ENCODE measurements at places on chromosomes 7 and 10. TPM values are rescaled to one million over a fixed set of nuclear protein-coding genes. Genes with fewer than 3 reads are reported as not detected.

The PPP1R17 gene
- not detected for polyA plus RNA-seq

The CYP2W1 gene
- 0.84 TPM for polyA plus RNA-seq

The CPXM2 gene
- 1.6 TPM for polyA plus RNA-seq

- no peak overlapping the region for H3K4me3 ChIP-seq
- H3K27me3 ChIP-seq, result no peaks in the 10 kb centered on the region
- H3K36me3 ChIP-seq, result no peaks in the 10 kb centered on the region
- no peak overlapping the region for H3K27ac ChIP-seq
- no peaks in the 10 kb centered on the region for H3K4me1 ChIP-seq
Measured at GRCh38 chr7:81256991-81257390, 338.1 kb upstream of the SEMA3C start.

GRCh38 chr10:47254611-47255010 lies 45.4 kb upstream of the GDF10 start:
- no peaks in the 10 kb centered on the region for H3K36me3 ChIP-seq
- H3K27me3 ChIP-seq, result peaks cover 10% of the 10 kb centered on the region
- DNase-seq, result no peak
- no peak overlapping the region for H3K27ac ChIP-seq
- peaks cover 18% of the 10 kb centered on the region for H3K4me1 ChIP-seq

DNA sequence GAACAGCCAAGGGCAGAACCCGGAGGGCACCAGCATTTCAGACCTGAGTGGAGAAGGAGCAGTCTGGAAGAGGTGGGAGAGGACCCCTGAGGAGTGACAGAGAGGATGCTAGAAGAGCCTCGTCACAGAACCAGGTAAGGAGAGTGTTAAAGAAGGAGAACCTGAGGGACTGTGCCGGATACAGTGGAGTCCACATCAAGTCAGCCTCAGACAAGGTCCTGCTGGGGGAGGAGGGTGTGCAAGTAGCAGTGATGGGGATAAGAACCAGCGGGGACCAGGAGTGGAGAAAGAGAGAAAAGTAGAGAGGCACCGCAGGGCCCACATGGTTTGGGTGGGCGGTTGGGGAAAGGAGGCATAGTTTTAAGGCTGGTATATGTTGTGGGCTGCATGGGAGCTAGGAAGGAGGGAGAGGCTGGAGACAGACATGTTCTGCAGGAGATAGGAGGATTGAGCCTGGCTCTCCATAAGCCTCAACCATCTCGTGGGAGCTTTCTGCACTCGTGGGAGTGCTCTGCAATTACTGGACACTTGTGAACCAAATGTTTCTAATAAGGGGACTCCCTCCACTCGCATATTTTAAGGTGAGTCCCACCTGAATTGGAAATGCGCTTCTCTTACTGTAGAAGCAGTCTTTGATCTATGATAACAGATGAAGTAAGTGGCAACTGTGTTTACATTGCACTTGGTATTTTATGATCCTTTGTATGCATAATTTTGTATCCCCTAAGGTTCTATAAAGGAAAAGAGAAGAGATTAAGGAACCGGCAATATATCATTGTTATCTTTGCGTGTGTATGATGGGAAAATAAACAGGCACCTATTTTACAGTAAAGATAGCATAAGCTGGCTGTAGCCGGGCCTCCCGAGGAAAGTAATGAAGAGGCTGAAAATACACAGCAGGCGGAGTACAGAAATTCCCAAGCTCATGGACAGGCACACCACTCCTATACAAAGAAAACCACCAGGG lies 154.8 kb downstream of the ADAM12 start:
- H3K4me1 ChIP-seq, result peaks cover 23% of the 10 kb centered on the region
- H3K27ac ChIP-seq, result no peak overlapping the region
- no peak for DNase-seq
- H3K27me3 ChIP-seq, result no peaks in the 10 kb centered on the region

DNA sequence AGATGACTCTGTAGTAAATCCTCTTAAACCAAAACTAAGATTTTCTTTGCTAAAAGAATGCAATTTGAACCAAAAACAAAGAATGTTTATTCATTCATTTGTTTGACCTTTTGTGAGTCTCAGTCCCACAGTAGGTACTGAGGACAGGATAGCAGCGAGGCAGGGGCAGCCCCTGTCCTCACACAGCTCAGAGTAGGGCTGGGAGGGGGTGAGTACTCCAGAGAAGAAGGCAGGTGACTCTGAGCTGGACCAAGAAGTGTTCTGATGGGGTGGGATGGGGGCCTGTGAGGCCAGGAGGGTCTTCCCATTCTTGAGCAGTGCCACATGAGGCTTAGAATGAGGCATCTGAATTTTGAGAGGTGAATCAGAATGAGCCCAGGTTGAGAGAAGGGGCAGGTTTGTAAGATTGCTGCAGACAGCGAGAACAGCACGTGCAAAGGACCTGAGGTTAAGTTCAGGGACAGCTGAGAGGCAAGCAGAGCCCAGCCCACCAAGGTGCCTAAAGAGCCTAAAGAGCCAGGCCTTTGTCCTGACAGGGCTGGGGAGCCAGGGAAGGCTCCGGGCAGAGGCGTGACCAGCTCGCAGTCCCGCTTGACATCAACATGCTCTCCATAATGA lies 56.9 kb upstream of the CHST15 start:
- no peak overlapping the region for H3K4me3 ChIP-seq
- H3K36me3 ChIP-seq, result no peaks in the 10 kb centered on the region
- H3K4me1 ChIP-seq, result peaks cover 55% of the 10 kb centered on the region
- H3K27ac ChIP-seq, result peak overlapping the region; percentile 32

Data from muscle of leg (tissue), 16 donors.